ENCODE measurements at places on chromosomes 3 and 15. TPM values are rescaled to one million over a fixed set of nuclear protein-coding genes. Genes with fewer than 3 reads are reported as not detected.

DNA sequence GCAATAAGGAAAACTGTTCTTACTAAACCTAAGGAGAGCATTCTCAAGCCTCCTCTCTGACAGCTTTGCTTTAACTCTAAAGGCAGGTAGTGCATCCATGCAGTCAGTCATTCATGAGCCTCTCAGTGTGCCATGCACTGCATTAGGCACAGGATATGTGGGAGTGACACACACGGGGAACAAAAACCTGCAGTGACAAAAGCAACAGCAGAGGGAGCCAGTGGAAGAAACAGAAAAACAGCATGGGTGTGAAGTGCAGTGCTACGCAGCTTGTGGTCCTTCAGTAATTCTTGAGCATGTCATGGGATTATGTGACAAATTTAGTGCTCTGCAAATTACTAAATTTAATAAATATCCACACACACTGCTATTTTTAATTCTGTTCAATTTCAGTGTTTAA is 230.7 kb downstream of the BBX start:
- DNase-seq = no peak

DNA sequence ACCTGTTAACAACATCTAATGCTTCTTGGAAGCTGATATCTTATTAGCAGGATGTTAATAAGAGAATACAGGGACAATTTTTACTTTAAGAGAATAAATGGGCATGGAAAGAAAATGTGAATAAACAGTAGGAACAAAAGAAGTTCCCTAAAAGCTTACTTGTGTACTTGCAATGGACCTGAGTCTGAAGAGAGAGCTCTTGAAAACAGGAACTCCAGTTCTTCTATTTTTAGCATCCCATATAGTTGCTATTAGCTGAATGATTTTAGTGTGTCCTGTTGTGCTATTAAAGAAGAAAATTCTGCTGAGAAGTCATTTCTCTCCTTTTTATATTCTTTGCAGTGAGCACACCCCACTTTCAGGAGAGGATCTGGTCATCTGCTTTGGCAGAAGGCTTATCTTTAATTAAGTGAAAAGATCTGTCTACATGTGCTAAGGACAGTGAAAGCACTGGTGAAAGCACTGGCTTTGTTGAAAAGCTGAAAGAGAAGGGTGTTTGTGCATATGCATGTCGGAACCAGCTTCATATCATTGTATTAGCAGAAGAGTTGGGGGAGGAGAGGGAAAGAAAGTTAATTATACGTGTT is 1.4 kb upstream of the ST3GAL6 start:
- DNase-seq = no peak

GRCh38 chr3:131222599-131222998 is 159.0 kb upstream of the NUDT16 start:
- no peak for DNase-seq

DNA sequence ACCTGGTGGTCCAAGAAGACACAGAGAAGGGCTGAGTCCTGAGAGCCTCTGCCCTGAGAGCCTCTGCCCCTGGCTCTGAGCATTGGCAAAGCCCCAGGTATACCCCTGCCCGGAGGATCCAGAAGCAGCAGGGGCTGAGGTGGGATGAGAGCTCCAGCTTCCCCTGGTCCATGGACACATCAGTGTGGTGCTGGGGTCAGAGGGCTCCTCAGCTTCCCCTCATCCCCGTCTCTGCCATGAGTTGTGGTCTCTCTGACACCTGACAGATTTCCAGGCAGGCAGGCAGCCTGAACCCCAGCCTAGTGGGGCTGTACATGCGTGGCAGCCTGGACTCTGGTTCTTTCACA is 3.5 kb upstream of the KLF15 start:
- no peak for DNase-seq

Gene ZBBX
- not detected for polyA plus RNA-seq

DNA sequence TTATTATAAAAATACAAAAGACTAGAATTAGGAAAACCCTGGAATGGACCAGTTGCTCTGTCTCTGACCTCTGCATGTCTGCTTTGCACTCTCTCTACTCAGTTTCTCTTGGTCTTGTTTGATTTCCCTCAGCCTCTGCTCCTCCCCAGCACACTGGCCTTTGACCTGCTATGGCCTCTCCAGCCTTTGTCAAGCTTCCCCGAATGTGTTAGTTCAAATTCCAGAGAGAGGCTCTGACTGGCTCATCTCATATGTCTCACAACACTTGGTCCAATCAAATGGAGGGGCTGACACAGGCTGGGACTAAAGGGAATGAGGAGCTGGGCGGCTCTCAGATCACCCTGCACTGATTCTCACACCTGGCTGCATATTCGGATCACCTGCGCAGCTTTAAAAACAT is 52.4 kb upstream of the CMTM8 start:
- DNase-seq = no peak

- DNase-seq = no peak
These were observed at the start of gene IL16 for GRCh38 chr15:81196576-81197254. Gene IL16, plus strand, starts transcription at chr15:81196879. Its CDS starts 28,521 bp downstream, at chr15:81225400.

Gene TUSC7
- polyA plus RNA-seq = not detected

Gene AHSG
- polyA plus RNA-seq = not detected

DNA sequence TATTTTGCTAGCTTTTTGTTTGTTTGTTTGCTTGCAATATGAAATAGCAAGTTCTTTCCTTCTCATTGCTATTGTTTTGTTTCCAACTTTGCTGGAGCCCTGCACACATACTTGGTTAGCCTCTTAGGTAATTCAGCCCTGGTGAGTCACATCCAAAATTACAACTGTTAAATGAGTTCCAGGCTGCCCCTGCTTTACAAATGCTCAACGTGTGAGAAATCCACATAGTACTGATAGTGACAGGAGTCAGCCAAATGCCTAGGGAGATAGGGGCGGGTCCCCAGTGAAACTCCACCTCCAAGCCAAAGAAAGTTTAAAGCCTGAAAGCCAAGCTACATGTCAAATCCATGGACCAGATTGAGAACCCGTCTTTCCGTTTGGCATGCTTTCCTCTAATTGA is 81.3 kb upstream of the RNF7 start:
- DNase-seq = no peak

Gene CLN6
- polyA plus RNA-seq = 14.2 TPM

DNA sequence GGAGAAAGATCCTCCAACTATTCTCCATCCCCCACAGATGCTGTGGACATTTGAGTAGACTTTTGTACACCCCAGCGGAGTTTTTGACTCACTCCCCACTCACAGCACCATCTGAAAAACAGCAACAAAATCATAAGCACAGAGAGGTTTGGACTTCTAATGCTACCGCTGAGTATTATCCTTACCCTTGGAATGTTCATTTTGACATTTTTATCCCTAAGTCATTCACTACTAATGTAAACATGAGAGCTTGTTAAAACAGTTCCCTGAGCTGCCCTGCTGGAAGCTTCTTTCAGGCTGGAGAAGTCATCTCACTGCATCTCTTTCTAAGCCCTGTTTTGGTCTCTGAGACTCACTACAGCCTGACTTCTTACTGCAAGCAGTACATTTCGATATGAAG is 1045.9 kb downstream of the MCTP2 start:
- DNase-seq = no peak

GRCh38 chr15:58980351-58980939 is 7.0 kb upstream of the RNF111 start:
- no peak for DNase-seq

DNA sequence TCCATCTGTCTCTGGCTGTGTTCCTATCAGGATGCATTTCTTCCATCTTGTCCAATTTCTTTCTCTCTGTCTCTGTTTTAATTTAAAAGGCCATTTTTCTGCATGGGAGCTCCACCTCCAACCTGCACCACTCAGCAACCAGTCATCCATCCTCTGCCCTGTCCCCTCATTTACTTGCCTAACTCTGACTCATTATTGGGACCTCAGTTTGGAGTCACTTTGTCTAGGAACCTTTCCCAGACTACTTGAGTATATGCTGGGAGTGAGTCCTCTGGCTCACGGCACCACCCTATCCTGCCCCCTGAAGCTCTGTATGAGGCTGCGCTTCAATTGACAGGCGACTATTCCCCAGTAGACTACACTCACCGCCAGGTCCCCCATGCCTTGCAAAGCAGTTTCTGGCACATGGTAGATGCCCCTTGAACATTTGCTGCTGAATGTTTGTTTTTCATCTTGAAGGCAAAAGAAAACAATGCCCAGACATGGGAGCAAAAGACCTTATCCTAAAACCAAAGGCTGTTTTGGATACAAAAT is 513.3 kb upstream of the CFAP20DC start:
- DNase-seq = no peak

DNA sequence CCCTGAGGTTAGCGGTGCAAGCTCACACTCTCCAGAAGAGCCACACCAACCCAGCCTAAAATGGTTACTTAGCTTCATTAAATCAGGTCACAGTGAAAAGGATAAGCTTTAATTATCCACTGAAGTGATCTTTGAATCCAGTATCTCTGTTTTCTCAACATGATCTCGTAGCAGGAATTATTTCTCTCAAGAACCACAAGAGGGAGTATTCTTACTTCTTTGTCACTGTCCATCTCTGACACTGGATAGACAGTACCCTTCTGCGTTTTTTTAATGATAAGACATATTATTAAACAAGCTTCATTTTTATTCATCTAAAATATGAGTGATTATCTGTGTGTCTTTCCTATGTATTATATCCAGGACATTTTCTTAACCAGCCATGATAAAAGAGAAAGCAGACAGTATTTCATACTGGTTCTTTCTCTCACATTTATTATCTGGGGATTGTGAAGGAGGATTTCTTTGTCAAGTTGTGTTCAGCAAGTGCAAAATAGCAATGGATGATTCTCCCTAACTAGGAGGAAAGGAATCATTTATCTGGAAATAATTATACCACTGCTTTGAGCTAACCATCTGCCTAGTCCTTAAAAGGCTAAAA is 105.4 kb upstream of the CCDC54 start:
- no peak for DNase-seq

DNA sequence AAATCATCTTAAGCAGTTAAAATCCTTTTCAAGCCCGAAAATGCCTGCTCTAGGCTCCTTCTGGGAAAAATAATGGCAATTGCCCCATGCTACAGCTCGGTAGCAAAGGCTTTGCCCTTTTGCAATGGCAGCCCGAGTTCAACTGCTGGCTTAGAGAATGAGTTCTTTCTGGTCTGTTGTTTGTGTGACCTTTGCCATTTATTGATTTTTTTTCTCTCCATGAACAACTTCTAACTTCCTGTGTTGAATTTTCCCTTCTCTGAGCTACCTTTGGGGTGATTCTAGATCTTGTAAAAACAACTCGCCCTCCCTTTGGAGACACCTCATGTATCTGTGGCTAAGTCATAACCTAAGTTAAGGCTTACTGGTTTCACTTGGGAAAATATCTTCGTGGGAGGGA is 139.3 kb downstream of the PLCH1 start:
- no peak for DNase-seq

Gene PLAAT1
- 1.0 TPM for polyA plus RNA-seq

GRCh38 chr15:89654847-89655805 is at the start of gene KIF7:
Gene KIF7, minus strand, starts transcription at chr15:89655467. Its CDS starts 2,537 bp downstream, at chr15:89652930.
- no peak for DNase-seq

DNA sequence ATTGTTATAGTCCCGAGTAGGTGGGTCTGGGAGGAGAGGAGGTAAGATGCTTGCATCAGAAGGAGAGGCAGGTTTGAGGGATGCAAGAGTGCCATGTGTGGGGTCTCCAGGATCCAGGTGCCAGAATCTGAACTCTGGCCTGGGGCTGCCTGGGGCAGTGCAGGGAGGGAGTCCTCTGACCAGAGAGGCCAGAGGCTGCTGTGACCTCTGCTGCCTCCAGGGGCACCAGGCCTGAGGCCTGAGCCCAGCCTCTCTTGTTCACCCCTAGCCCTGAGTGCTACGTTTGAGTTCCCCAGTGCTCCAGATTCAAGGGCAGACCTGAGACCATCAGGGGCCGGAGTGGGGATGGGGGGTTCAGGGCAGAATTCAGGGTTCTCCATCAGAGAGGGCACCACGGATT is 7.4 kb downstream of the SLC38A3 start:
- no peak for DNase-seq

Gene SPTSSB
- polyA plus RNA-seq = 0.03 TPM

DNA sequence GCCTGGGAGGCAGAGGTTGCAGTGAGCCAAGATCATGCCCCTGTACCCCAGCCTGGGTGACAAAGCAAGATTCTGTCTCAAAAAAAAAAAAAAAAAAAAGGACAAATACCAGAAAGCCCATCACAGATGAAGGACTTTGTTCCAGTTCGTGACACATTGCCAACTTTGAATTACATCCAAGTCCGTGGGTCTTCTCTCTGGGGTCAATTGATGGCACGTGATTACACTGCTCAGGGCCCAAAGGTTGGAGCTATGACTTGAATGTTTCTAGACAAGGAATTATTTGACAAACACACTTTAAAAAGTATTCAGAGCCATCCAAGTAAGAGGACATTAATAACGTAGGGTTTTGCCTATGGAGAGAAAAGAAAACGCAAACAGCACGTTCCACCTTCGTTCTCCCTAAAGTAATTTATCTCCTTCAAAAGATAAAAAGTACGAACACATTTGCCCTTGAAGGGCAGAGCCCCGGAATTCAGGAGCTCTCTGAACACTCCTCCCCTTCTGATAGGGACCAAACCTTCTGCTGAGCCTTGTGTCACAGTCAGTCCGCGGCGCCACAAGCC is 31.3 kb upstream of the ST3GAL6 start:
- DNase-seq = no peak

Gene NEK10
- polyA plus RNA-seq = 5.6 TPM

Gene CTSH
- polyA plus RNA-seq = 68.1 TPM

- DNase-seq = no peak
These were observed 39.8 kb downstream of the EOGT start for GRCh38 chr3:68973639-68974038.

DNA sequence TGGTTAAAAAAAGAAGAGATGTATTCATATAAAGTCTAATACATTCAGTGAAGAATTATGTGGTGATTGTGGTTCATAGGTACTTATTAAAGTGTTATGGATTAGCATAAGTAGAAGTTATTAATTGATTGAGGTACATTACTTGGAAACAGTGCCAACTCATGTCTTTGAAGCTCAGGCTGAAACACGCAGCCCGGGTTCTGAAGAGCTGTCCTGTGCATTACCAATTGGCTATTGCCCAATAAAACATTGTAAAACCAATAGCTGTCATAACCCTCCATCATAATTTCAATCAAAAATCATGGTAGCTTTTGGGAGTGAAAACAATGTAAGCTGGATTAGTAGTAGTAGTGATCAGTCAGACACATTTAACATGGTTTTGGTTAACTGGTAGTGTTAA is 560.1 kb downstream of the MCTP2 start:
- DNase-seq = no peak
